ENCODE measurements at places on chromosomes 3 and 15.

- no peak for DNase-seq
Observed at GRCh38 chr15:45457220-45457619, 65.3 kb downstream of the SLC30A4 start.

GRCh38 chr3:171777596-171777995, 32.7 kb downstream of the PLD1 start:
- DNase-seq, result no peak

- no peak for DNase-seq
Observed at GRCh38 chr3:175421902-175422301, 562.8 kb downstream of the NAALADL2 start.

DNA sequence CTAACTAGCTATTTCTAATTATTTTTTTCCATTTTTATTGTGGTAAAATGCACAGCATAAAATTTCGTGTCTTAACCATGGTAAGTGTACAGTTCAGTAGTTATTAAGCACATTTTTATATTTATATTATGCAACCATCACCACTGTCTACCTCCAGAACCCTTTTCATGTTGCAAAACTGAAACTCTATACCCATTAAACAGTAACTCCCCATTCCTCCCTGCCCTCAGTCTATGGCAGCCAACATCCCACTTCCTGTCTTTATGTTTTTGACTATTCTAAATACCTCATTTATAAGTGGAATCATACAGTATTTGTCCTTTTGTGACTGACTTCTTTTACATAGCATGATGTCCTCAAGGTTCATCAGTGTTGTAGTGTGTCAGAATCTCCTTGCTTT, 25.5 kb downstream of the SLC35A5 start:
- DNase-seq, result no peak

GRCh38 chr3:110568246-110568645, 503.4 kb upstream of the NECTIN3 start:
- DNase-seq, result no peak

DNA sequence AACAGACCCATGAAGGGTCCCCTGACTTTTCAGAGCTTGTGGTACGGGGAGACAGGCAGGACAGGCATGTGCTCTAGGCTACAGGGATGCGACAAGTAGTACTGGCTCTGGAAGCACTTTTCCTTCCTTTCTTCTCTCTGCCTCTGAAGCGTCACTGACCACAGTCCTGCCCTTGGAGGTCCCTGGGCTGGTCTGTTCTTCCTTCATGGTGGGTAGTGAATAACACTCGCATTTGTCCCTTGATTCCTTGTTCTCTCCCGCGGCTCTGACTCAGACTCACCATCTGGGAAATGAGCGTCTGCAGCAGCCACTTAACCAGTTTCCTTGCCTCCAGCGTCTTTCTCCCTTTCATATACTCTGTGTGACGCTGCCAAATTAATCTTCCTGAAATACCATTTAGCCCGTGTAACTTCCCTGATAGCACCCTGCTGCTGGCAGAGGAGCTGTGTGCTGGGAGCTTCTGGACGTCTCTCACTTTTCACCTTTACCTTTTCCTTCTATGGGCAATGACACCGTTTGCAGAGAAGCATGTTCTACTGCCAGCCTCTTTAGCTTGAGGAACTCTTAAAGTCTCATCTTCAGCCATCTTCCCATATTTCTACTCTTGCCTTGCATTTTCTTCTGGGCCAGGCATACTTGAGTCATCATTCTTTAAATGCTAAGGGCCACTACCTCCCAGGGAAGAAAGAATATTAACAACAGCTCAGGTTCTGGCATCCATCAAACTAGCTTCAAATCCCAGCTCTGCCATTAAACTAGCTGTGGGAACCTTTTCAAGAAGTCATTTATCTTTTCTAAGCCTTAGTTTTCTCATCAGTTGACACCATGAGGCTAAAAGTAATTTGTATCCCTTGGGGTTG, 33.6 kb downstream of the TMEM45A start:
- no peak for DNase-seq

DNA sequence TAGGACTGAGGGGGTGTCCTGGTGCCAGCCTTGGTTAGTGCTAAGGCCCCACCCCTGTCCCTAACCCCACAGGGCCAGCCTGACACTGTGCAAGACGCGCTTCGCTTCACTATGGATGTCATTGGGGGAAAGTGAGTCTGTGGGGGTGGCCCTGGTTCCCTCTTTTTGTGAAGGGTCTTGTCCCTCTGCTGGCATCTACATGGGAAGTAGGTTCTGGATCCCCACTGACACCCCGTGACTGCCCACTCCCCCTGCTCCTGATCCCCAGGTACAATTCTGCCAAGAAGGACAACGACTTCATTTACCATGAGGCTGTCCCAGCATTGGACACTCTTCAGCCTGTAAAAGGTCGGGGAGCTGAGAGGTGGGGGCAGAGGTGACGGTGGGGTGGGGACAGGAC, 26.4 kb downstream of the PTPN23 start:
- DNase-seq, result no peak

DNA sequence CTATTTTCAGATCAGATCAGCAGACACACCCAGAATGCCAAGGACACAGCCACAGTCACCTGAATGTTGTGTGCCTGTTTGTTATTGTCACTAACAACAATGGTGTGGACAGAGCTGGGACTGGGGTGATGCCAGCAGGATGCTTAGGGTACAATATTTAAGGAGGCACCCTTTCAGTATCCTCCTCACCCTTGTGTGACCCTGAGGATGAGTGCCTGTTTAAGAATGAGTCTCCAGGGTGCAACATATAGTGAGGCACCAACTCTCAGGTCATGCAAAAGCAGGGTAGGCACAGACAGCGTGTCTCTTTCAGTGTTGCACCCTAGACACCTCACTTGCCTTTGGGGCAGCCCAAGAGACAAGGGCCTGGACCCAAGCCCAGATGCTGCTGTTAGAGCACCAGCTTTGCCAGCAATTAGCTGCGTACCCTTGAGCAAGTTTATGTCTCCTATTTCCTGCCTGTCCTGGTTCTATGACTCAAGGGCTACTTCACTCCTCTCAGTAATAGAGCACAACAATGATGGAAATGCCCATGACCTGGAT, 122.6 kb downstream of the AQP9 start:
- no peak for DNase-seq

DNA sequence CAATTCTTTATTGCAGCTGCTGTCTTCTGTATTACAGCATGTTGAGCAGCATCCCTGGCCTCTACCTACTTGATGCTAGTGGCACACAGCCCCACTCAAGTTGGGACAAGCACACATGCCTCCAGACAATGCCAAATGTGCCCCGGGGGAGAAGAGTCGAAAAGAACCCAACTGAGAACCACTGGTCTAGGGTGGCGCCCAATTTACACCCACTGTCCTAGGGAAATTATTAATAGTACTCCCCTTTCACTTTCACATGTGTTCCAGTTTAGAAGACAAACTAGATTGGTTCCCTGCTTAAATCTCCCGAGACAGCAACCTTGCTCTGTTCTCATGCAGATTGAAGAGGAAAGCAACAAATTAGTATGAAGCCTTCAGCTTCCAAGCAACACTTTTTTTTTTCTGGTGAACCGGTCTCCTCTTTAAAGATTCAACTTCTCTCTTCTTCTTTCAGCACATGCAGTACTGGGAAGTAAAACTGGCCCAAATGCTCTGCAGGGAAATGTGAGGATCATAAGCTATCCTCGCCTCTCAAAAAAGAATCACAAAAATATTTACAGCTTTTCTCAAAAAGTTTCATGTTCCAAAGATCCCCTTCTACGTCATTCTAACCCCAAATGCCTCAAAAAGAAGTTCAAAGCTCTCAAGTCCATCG, 823.9 kb upstream of the CFAP20DC start:
- DNase-seq, result no peak

All from T-helper 17 cell (primary cell).